Caco-2 (cell line): ENCODE measurements at places on chromosomes 3 and 15. TPM values are rescaled to one million over a fixed set of nuclear protein-coding genes. Genes with fewer than 3 reads are reported as not detected.

Gene DPPA4
- not detected in 2 replicates for total RNA-seq

Gene ANKUB1
- total RNA-seq, result not detected in 2 replicates

Gene PRSS50
- total RNA-seq, result not detected in 2 replicates

Gene SQOR
- 5.0 and 7.5 TPM in 2 replicates for total RNA-seq

Gene TMCO5A
- not detected in 2 replicates for total RNA-seq

Gene SLC2A2
- 4.0 and 4.6 TPM in 2 replicates for total RNA-seq

Gene AHSG
- 222 and 237 TPM in 2 replicates for total RNA-seq

Gene GOLGA6D
- total RNA-seq, result not detected in 2 replicates

Gene APOD
- 62.0 and 101 TPM in 2 replicates for total RNA-seq

Gene PRKCD
- total RNA-seq, result 30.9 and 31.5 TPM in 2 replicates

Gene TM4SF1
- total RNA-seq, result 49.2 and 78.3 TPM in 2 replicates

Gene GPX1
- 197 and 201 TPM in 2 replicates for total RNA-seq

Gene INSYN1
- 0.41 TPM in 1 of 2 replicates, not detected in the other for total RNA-seq

Gene ITPKA
- total RNA-seq, result 16.2 and 18.1 TPM in 2 replicates

Gene AADACL2
- total RNA-seq, result not detected in 2 replicates

Gene CACNA2D3
- 0.39 TPM in 1 of 2 replicates, not detected in the other for total RNA-seq

Gene SV2B
- total RNA-seq, result not detected in 2 replicates

Gene CYP8B1
- total RNA-seq, result not detected in 2 replicates

Gene FES
- 1.7 and 1.8 TPM in 2 replicates for total RNA-seq

Gene SLC6A1
- not detected in 2 replicates for total RNA-seq

Gene PDE12
- 22.1 and 23.2 TPM in 2 replicates for total RNA-seq

Gene SPPL2A
- 131 and 141 TPM in 2 replicates for total RNA-seq

Gene SPTBN5
- 2.3 and 2.5 TPM in 2 replicates for total RNA-seq

Gene GP5
- total RNA-seq, result 0.12 and 0.25 TPM in 2 replicates

Gene PPP1R2
- 135 and 150 TPM in 2 replicates for total RNA-seq

Gene MITF
- total RNA-seq, result 3.9 and 4.3 TPM in 2 replicates

Gene DNAJA4
- 0.91 and 1.1 TPM in 2 replicates for total RNA-seq

Gene CPNE4
- total RNA-seq, result 0.41 TPM in 1 of 2 replicates, not detected in the other

Gene PLCL2
- 0.07 TPM in 1 of 2 replicates, not detected in the other for total RNA-seq

Gene EIF4A2
- 346 and 359 TPM in 2 replicates for total RNA-seq

Gene PPP1R14D
- 0.43 TPM in 1 of 2 replicates, not detected in the other for total RNA-seq

Gene KIF9
- 7.1 and 7.2 TPM in 2 replicates for total RNA-seq

Gene EPHA3
- total RNA-seq, result not detected in 2 replicates

Gene IFT57
- 17.6 and 19.4 TPM in 2 replicates for total RNA-seq

Gene ACSBG1
- not detected in 2 replicates for total RNA-seq

Gene CCDC9B
- total RNA-seq, result 0.86 and 0.95 TPM in 2 replicates

Gene CLDN16
- 0.27 and 0.30 TPM in 2 replicates for total RNA-seq

Gene HESX1
- 1.2 and 1.5 TPM in 2 replicates for total RNA-seq

Gene SCG5
- total RNA-seq, result 0.84 and 1.5 TPM in 2 replicates

Gene FAM227B
- 1.1 and 2.3 TPM in 2 replicates for total RNA-seq

Gene VIPR1
- 3.7 and 3.8 TPM in 2 replicates for total RNA-seq

Gene VEPH1
- total RNA-seq, result 11.0 and 12.0 TPM in 2 replicates

Gene RAB8B
- 17.3 and 18.2 TPM in 2 replicates for total RNA-seq

Gene PARP3
- 3.3 and 5.6 TPM in 2 replicates for total RNA-seq

Gene GATA2
- total RNA-seq, result 12.5 and 13.3 TPM in 2 replicates

Gene CASR
- total RNA-seq, result not detected in 2 replicates
